Stimulated activated CD8-positive, alpha-beta memory T cell treated with anti-CD3 and anti-CD28 coated beads, Interleukin-15, amount 100 ng/mL, for 48 hours (primary cell): ENCODE measurements at places on chromosomes 5 and 9.
A peak's percentile ranks its signal among the peaks of the same experiment; 100 is the strongest.

GRCh38 chr9:135136991-135137832, 49.7 kb downstream of the OLFM1 start:
- no peak for DNase-seq

- no peak for DNase-seq
These were observed 10.3 kb upstream of the GLE1 start for GRCh38 chr9:128494108-128494745.

- DNase-seq = no peak
These were observed 111.5 kb downstream of the KDM4C start for GRCh38 chr9:6869081-6869948.

- DNase-seq = no peak
These were observed 108.1 kb downstream of the TMEM174 start for GRCh38 chr5:73280821-73281746.

DNA sequence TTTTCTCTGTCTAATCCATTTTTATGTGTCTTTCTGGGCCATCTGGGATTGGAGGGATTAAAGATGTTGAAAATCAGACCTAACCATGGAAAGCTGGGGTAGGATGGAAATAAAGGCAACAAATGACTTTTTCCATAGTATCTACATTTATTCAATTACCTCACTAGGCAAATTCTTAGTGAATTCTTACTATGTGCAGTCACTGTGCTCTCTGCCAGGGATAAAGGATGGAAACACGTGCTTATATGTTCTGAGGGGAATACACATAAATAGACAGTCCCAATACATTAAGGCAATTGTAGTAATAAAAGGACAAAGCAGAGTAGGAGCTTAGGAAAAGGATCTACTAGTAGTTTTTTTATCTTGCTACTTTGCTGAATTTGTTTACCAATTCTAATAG, 214.2 kb downstream of the PRR16 start:
- no peak for DNase-seq

DNA sequence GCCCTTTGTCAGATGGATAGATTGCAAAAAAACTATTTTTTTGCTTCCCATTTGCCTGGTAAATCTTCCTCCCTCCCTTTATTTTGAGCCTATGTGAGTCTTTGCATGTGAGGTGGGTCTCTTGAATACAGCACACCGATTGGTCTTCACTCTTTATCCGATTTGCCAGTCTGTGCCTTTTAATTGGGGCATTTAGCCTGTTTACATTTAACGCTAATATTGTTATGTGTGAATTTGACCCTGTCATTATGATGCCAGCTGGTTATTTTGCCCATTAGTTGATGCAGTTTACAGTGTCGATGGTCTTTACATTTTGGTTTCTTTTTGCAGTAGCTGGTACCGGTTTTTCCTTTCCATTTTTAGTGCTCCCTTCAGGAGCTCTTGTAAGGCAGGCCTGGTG, 13.0 kb upstream of the DEPDC1B start:
- DNase-seq = no peak

- no peak for DNase-seq
These were observed 57.9 kb downstream of the FBN2 start for GRCh38 chr5:128480158-128480557.

GRCh38 chr5:39892708-39893107, 467.9 kb upstream of the DAB2 start:
- DNase-seq = no peak

GRCh38 chr9:4738866-4739586, 2.0 kb downstream of the AK3 start:
- no peak for DNase-seq

- no peak for DNase-seq
These were observed 17.0 kb upstream of the RNF130 start for GRCh38 chr5:180088561-180088960.

- no peak for DNase-seq
These were observed 42.1 kb upstream of the DAB2 start for GRCh38 chr5:39466846-39467245.

- DNase-seq = no peak
These were observed 11.6 kb downstream of the POLK start for GRCh38 chr5:75523275-75523674.

DNA sequence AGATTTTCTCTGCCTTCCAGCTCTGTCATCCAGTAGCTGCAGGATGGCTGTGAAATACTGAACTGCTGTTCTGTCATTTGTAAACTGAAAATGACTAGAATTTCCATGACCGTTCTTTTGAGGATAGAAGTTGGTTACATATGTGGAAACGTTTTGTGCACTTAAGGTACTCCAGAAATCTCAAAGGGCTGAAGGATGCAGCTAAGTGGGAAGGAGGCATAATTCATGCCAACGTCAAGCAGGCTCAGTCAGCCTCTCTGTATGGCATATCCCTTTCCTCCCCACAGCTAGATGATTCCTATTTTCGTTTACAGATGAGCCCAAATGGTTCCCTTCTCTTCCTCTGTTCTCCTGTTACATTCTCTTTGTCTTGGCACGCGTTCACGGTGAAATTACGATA, 257.6 kb downstream of the FBXL7 start:
- no peak for DNase-seq

DNA sequence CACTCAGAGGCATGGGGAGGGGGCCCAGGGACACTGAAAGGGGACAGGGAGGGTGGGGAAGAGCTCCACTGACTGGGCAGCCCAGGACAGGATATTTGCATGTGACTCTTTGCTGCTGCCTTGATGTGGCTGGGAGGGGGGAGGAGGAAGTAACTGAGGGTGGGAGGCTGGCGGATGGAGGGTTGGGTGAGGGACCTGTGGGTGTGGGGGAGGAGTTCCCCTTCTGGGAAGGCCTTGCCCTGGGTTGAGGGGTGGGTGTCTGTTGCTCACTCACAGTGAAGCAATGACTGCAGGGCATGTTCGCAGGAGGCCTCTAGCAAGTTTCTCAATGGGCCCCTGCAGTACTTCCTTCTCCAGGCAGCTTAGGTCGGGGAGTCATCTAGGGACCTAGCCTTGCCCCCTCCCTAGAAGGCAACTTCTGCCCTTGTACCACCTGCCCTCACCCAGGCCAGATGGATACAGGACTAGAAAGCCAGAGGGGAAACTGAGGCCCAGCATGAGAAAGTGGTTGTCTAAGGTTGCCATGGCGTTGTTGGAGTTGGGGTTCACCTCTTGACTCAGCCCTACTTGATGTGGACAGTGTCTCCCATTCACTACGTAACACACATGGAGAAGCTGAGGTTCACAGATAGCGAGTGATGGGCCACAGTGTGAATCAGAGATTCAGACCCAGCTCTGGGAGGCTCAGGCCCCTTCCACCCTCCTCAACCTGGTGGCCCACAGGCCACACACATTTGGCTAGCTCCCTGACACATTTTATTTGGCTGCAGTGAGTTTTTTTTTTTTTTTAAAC, 3.0 kb downstream of the GRK6 start:
- DNase-seq = peak; percentile 88

GRCh38 chr9:131403493-131403773, 9.5 kb downstream of the PRRC2B start:
- DNase-seq = no peak

DNA sequence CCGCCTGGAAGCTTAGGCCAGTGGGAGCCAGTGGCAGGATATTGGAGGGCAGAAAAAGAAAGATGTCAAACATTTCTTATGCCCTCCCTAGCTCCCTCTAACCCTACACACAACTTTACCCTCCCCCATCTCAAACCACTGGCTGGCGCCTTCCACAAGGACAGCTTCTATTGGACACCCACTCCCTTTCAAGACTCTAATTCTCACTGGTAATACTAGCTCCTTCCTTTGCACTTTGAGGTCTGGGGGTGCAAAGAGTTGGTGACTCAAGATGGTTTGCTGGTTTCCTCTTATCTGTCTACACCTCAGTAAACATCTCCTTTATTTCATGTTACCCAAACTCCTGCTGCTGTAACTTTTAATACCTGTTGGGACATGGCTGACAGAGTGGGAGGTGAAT, 11.6 kb upstream of the ITGA1 start:
- DNase-seq = no peak

DNA sequence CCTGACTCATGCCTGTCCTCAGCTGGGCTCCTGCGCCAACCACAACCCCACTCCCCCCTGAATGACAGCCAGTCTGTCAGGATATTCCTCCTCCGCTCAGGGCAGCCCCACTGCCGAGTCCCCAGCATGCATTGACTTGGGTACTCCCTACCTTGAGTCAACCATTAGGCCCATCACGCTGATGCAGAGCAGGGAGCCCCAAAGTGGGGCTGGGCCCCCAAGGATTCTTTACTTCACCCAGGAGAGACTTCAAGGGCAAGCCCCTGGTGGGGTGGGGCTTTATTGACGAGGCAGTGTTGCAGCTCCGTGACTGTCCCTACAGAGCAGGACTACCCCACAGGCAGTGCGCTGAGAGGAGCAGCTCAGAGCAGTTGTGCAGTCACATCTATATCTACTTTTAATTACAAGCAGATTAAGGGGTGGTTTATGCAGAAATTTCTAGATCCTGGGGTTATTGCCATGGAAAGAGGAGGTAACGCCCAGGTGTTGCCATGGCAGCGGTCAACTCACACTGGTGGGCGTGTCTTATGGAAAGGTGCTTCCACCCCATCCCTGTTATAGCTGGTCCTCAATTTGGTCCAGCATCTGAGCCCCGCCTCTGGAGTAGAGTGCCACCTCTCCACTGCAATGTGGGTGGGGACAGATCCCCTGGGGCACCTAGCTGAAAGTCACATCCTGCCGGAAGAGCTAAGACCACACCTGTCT, 32.1 kb upstream of the FCN1 start:
- DNase-seq = no peak

DNA sequence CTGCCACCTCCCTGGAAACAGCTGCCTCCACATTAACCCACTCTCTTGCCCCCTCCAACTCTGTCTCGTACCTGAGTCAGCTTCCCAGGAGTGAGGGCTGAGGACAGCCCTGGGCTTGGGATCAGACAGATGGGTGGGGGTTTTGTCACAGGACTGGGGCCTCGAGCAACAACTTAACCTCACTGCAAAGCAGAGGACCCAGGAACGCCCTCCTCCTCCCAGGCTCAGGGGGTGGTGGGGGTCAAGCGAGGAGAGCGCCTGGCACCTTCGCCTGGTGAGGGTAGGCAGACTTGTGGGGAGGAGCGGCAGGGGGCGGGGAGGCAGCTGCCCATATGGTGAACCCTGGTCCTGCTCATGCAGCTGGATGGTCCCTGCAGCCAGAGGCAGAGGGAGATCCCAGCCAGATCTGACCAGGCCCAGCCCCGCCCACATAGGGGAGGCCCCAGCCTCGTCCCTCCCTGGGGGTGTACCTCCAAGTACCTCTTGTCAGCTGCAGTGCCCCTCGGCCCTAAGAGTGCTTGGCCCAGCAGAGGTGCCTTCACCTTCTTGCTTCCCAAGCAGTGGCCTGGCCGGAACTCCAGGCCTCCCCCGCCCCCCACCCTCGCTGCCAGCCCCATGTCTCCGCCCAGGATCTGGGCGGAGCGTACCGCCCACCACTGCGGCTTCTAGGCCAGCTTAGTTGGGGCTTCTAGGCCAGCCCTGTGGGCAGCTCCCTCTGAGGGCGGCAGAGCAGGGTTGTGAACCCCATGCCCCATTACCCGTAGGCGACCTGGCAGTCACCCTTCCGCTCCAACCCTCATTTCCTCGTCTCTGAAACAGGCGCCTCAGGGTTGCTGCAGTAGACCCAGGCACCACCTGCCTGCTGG, at the start of gene SARDH:
SARDH (minus strand) TSS at position 579 of the 866 bp plus-strand sequence. CDS start 4,179 bp downstream, outside the sequence.
- DNase-seq = peak; percentile 44

DNA sequence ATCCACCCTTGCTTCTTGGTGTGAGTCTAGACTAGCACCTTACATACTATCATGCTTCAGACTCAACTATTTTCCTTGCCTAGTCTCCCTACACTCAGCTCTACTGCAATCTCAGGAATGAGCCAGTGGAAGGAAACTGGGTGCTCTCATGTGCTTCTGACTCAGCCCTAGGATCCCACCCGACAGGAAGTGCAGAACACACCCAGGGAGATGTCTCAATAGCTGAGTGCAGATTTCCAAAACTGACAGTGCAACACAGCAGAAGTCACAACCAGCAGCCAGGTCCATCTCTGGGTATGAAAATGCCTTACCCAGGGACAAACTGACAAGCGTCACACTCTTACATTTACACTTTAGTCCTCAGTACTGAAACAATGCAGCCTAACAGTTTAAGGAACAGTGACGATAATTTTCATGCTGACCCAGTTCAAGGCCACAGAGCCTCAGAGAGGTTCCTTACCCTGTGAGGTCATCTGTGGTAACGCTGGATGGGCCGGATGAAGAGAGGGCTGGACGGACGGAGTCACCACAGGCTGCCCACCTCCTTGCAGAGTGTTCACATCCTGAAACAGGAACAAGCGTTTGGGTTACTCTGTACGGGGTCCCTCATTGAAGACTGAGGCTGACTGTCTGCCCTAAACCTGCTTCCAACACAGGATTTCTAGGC, 33.0 kb downstream of the FKBP15 start:
- no peak for DNase-seq

- peak; percentile 12 for DNase-seq
These were observed 41.9 kb upstream of the AGXT2 start for GRCh38 chr5:35089334-35090314.

DNA sequence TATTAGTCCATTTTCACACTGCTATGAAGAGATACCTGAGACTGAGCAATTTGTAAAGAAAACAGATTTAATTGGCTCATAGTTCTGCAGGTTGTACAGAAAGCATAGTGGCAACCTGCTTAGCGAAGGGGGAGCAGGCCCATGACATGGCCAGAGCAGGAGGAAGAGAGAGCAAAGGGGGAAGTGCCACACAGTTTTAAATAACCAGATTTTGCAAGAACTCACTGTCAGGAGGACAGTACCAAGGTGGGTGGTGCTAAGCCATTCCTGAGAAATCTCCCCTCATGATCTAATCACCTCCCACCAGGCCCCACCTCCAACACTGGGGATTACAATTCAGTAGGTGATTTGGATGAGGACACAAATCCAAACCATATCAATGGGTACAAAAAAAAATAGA, 16.8 kb upstream of the PCSK5 start:
- DNase-seq = no peak

GRCh38 chr5:21711866-21712758, 1141.0 kb downstream of the CDH12 start:
- DNase-seq = no peak

DNA sequence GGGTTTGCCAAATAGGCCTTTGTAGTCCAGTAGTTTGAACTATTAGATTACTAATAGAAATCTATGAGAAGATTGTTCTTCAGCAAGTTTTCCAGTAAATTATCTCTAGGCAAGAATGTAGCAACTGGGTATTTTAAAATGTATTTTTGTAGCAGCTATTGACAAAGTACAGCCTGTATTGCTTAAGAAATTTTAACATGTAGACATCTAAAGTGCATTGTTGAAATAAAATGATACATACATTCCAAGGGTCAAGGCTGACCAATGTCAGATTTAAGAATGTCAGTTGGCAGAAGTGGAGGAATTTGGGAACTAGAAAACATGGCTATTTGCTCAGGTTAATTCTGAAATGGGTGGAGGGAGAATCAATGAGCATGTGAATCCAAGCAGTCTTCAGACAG, 57.5 kb upstream of the ZSWIM6 start:
- no peak for DNase-seq
